Esophagus muscularis mucosa (tissue), 4 donors: ENCODE measurements at places on chromosomes 11 and 22. TPM values are rescaled to one million over a fixed set of nuclear protein-coding genes. Genes with fewer than 3 reads are reported as not detected.

Gene SLC22A8
- total RNA-seq, result not detected

Gene OR8A1
- not detected for total RNA-seq

Gene C11orf16
- total RNA-seq, result not detected

Gene OR52E8
- not detected for total RNA-seq

Gene OR2D2
- not detected for total RNA-seq

- DNase-seq, result no peak
These were observed 2.9 kb downstream of the ALDH3B1 start for GRCh38 chr11:68012843-68013610.

DNA sequence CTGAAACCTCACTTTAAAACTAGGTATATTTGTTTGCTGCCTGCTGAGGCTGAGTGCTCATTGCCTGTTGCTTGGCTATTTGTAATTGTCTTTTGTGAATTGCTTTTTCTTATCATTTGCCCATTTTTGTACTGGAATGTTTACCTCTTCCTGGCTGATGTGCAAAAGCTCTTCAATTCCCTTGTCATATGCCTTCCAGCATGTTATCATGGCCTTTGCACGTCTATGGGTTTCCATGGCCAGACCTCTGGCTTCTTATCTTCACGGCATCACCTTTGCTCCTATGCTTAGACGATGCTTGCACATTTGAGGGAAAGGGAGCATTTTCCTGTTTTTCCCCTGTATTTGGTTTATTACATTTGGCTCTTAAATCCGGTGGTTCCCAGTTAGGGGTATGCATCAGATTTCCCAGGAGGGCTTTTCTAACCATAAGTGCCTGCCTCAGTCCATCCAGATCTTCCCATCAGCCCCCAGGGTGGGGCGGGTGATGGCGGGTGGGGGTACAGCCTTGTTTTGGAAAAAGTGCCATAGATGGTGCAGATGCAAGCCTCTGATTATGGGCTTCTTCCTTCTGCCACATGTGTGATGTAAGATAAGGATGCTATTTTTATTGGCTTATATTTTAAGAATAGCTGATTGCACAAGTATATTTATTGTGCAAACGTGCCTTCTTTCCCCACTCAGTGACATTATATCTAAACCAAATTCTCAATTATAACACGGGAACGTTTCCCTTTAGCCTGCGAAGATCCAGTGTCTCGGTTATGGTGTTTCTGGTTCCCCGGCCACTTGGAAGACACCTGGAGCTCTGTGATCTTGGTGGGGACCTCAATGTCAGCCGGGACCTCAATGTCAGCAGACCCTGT is 70.6 kb upstream of the SEPTIN5 start:
- no peak for DNase-seq

DNA sequence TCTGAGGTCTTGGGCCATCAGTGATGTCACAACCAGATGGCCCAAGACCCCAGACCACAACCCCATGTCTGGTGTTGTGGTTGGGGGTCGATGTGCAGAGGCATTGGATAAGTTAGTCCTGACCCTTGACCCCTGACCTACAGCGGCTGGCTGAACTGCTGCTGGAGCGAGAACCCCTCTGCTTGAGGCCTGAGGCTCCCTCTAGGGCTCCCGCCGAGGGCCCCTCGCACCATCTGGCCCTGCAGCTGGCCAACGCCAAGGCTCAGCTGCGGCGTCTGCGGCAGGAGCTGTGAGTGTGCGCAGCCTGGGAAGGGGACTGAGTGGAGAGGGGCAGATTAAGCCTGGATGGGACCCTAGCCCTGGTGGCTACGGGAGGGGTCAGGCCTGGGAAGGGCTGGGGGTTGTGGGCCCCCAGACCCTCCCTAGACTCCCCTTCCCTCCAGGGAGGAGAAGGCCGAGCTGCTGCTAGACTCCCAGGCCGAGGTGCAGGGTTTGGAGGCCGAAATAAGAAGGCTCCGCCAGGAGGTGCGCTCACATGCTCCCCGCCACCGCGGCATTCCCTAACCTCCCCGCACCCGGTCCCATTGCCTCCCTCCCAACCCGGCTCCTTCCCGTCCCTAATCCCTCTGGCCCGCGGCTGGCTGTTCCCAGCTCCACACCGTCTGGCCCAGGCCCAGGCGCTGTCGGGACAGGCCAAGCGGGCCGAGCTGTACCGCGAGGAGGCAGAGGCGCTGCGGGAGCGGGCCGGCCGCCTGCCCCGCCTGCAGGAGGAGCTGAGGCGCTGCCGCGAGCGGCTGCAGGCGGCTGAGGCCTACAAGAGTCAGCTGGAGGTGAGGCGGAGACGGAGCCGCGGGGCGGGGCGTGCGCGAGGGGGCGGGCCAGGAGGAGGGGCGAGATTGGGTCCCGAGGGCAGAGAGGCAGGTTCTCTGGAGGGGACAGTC is 2.1 kb downstream of the CCDC88B start:
- DNase-seq, result peak; percentile 97

- DNase-seq, result no peak
These were observed 138.6 kb upstream of the ARHGAP20 start for GRCh38 chr11:110850846-110851245.

DNA sequence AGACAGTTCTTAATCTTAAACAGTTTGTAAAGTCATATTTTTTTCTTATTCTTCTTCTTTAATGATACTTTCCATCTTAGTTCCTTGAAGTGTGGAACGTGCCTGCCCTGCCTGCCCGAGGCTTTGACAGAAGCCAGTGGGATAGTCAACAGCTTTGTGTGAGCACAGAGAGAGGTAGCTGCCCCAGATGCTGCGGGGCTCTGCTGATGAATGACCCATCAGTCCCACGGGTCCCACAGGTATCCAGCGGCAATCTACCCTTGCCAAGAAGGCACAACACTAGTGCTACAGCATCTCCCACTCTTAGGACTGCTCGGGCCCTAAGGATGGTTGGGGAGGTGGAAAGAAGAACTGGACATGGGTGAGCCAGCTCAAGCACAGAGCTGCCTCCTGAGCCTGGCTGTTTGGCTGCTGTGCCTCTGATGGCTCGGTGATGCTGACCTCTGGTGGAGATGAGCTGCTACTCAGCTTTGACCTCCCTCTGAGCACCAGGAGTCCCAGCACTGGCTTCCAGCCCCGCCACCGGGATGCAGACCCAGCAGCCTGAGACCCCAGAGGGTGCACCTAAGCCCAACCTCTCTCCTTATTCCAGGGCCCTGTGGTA is 11.8 kb upstream of the APLNR start:
- DNase-seq, result no peak

DNA sequence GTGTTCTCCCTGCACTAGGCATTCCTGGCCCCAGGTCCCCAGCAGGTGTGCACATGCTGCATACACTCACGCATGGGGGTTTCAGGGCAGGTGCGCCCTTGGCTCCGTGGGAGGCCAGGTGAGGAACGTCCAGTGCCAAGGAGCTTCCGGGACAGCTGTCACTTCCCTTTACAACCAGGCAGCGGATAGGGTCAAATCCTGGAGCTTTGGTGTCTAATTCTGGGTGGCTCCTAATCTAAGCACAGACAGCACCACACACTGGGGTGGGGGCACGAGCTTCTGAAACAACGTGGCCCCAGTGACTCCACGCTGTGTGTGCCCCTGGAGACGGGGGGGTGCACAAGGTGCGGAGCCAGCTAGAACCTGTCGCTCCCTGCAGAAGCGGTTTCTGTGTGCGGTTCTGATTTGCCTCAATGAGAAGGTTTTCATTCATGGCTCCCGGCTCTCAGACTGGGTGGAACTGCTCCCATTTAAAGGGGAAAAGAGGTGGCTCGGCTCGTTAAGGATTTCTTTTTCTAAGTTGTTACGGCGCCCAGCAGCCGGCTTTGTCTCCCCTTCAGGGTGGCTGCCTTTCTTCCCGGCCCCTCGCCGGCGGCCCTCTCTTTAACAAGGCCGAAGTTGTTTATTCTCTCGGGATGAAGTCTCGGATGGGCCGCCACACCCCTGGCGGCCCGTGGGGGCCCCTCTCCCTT is 5.0 kb downstream of the CCND1 start:
- no peak for DNase-seq

- DNase-seq, result no peak
These were observed 720.1 kb downstream of the BRD1 start for GRCh38 chr22:49107561-49107960.

DNA sequence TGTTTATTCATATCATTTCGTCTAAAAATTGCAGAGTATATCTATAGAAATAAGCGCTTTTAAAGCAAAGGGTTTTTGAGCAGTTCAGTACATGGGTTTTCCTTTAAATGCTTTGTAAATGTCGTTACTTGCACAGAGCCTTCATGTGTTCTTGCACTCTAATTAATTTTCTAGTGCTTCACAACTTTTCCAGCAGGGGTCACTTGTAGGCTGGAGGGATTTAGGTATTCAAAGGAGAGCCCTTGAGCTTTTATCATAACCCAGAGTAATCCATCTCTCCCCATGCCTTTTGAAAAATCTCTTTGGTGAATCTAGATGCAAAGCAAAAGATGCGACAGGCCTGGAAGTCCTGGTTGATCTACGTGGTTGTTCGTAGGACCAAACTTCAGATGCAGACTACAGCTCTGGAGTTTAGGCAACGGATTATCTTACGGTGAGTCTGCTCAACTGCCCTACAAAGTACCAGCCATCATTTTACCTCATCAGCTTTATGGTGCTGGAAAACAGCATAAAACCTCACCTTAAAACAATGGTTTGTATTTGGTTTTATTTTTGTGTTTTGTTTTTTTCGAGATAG is 60.4 kb downstream of the SFI1 start:
- no peak for DNase-seq

DNA sequence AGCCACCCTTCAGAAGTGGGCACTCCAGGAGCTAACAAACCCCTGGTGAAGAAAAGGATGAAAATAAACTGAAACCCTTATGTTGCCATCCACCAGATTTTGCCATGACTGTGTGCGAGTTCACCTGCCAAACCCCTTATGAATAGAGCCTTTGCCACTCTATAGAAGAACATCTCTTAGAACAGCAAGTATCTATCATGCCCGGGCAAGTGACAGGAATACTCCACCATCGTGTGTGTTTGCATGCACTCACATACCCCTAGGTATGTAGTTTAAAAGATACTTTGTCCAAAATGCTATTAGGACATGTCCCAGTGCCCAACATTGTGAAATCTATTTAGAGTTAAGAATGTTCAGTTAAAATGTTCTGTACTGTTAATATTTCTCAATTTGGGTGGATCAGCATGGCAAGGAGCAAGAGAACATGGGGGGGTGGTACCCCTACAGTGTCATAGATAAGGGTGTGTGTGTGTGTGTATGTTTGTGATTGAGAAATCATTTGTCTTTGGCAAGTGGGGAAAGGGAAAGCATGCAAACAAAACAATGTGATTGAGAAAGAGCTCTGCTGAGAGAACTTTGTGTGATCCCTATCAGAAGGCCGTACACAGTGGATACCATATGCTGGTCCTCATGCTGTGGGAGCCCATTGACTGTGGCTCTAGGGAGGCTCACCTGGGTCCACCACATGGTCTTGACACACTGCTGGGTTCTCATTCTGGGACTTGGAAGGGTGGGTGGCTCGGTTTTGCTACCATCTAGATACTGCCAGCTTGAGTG is 94.9 kb downstream of the ZBTB16 start:
- DNase-seq, result no peak

- no peak for DNase-seq
These were observed 16.4 kb downstream of the SMARCB1 start for GRCh38 chr22:23803001-23803819.
